AG08395 (cell line): ENCODE measurements at places on chromosomes 11 and 22.
A peak's percentile ranks its signal among the peaks of the same experiment; 100 is the strongest.

DNA sequence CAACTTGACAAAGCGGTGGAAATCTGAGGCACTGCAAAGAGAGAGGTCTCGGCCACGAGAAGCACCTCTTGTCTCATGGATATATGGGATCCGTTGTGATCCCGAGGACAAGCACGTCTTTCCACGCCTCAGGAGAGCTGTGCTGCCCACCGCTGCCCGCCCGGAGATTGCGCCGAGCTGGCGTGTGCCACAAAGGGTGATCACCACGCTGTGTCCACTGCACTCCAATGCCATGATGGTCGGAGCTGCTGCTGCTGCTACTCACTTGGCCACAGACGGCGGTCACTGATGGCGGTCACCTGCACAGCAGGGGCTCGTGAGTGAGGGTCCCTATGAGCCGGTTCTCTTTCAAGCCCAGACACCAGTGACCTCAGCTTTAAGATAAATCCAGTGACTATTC lies 51.1 kb downstream of the SHANK2 start:
- DNase-seq = no peak

GRCh38 chr11:12741671-12742216 lies 67.5 kb downstream of the TEAD1 start:
- no peak for DNase-seq

DNA sequence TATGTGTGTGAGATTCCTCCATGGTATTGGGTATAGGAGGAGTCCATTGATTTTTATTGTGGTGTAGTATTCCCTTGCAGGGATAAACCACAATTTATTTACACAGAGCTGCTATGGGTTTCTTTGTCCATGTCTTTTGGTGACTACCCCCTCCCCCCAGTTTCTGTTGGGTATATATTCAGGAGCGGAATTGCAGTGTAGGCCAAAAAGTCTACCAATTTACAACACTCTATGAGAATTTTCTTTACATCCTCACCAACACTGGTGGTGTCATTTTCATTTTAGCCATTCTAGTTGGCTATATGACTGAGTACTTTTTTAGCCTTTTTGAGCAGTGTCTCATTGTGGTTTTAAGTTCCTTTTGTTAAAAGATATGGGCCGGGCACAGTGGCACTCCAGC lies 55.2 kb upstream of the ATXN10 start:
- no peak for DNase-seq

- no peak for DNase-seq
Measured at GRCh38 chr11:72548463-72548862, 114.1 kb upstream of the CLPB start.

- peak; percentile 65 for DNase-seq
Measured at GRCh38 chr22:42269432-42270175, 849 bp downstream of the TCF20 start.

DNA sequence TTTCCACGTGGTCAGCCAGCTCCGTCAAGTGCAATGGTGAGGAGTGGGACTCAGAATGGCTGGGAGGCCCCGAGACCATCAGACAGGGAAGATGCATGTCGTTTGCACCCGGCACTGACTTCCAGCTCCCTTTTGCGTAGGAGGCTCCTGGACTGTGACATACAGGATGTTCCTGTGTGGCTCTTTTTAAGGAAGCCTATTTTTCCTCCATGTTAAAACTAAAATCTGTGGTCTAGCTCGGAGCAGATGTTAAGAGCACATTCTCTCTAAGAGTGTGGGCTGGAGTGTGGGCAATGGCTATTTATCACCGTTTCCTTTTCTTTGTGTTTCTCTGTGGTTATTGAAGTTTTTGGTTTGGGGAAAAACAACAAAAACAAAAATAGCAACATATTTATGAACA lies 40.9 kb upstream of the AMPD3 start:
- no peak for DNase-seq

GRCh38 chr11:12815931-12816494 lies 141.8 kb downstream of the TEAD1 start:
- no peak for DNase-seq

DNA sequence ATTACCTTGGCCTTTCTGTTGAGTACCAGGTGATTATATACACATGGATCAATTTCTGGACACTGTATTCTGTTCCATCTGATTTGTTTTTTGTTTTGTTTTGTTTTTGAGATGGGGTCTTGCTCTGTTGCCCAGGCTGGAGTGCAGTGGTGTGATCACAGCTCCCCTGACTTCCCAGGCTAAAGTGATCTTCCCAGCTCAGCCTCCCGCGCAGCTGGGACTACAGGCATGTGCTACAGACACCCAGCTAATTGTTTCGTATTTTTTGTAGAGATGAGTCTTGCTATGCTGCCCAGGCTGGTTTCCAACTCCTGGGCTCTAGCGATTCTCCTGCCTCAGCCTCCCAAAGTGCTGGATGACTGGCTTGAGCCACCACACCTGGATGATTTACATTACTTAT lies 19.0 kb downstream of the TCIRG1 start:
- DNase-seq = no peak

DNA sequence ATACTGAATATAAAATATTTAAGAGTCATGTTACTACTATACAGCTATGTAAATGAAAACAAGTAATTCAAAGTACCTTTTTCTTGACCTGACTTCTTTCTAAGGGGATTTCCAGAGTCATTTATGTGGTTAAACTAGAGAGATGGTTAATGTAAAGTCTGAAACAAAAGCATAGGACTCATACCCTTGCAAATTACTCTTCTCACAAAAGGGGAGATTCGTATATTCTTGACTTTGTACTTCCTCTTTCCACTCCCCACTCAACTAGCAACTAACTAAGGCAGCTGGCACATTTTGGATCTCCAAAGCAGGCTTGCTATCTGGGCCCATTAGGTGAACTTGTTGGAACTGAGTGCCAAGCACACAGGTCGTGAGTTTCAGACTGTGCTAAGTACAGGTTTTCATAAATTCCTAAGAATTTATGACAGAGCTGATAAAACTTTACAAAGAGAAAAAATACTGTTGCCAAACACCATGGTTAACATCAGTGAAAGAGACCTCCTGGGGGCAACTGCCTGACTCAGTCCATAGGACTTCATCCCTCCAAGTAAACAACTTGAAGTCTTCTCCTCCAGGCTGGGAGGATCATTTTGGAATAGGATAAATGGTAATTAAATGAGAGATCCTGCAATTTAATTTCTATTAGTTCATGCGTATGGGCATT lies 77.0 kb upstream of the DDI1 start:
- DNase-seq = peak; percentile 24

DNA sequence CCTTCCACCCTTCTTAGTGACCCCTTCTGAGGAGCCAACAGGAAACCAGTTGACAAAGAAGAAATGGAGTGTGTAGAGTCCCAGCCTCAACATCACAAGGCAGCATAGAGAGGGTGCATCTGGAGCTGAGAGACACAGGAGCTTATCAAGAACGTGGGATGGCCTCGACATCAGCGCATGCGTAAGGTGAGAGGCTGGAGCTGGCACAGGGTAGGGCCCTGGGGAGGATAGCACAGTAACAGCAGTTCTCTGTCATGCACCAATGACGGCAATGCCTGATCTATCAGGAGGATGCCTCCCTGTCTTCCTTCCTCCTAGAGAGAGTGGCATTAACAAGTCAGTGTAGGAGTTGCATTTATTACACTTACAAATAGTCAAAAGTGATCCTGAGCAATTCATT lies 426.1 kb downstream of the NTM start:
- DNase-seq = no peak

DNA sequence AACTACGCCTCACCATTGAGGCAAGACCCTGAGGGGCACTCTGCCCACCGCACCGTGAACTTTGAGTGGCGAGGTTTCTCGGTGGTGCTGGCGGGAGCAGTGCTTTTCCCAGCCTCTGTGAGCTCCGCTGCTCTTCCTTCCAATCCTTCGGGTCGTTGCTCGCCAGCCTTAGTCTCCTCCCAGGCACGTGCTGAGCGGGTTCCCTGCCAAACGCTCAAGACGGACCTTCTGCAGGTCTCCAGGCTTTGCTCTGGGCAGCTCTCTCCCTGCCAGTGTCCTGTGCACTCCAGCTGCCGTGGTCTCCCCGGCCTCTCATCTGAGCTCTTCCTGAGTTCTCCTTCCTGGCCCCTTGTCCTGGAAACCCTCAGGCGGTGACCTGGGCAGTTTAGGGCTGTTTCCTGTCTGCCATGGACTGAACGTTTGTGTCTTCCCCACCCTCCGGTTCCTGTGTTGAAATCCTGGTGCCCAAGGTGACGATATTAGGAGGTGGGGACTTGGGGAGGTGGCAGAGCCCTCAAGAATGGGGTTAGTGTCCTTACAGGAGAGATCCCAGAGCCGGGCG lies 11.2 kb upstream of the MUC6 start:
- no peak for DNase-seq

- DNase-seq = no peak
Measured at GRCh38 chr22:37331856-37332536, 49.7 kb downstream of the CYTH4 start.

DNA sequence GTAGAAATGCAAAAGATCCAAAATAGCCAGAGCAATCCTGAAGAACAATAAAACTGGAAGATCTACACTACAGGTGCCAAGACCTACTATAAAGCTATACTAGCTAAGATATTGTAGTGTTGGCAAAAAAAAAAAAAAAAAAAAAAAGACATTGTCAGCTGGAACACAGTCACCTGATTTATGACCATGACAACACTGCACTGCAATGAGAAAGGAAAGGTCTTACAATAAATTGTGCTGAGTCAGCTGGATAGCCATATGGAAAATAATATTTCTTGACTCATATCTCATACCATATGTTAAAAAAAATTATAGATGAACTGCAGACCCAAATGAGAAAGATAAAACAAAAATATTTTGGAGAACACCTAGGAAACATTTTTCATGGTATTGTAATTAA lies 3.1 kb upstream of the PANX3 start:
- DNase-seq = no peak

DNA sequence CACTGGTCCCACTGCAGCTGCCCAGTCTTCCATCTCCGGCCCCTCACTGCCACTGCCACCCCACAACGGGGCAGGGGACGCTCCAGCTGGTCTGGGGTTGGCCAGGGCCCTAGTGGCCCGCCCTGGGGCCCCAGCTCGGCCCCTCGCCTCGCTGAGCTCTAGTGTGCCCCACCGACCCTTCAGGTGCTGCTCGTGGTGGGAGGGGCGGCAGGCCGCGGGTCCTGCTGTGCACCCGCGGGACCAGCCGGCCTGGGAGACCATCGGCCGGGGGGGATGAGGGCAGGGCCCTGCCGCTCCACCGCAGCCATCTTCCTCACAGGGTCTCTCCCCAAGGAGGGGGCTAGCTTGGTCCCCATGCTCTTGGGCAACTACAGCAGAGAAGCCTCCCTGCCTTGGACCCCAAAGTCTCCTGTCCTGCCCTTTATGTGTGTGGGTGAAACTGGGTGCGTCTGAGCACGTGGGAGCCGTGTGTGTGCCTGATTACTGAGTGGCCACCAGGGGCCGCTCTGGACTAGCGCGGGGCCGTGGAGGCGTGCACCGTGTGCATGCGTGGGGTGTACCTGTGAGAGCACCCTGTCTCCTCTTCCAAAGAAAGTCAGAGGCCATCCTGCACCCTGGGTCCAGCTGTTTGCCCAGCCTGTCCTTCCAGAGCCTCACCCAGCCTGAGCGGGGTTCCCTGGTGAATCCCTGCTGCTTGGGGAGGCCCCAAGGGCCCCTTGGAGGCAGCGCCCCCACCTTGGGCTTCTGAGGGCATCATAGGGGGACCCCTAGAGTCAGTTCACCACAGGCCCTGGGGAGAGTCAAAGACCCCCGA lies 6.0 kb upstream of the ACR start:
- peak; percentile 80 for DNase-seq

GRCh38 chr11:17915500-17916143 lies 97.2 kb downstream of the SERGEF start:
- no peak for DNase-seq

DNA sequence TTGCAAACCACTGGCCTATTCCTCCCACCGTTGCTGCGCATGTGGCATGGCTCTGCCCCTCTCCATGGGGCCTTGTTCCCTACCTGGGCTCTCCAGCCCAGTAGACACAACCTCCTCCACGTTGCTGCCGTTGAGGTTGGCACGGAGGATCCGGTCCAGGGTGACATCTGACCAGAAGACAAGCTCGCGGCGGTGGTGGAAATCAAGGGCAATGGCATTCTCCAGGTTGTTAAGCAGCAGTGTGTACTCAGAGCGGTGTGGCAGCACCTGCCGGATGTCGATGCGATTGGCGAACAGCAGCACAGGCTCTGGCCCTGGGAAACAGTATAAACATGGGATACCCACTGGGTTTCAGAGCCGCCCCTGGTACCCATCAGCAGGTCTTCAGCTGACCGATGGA lies 23.8 kb downstream of the LRP4 start:
- no peak for DNase-seq

- no peak for DNase-seq
Measured at GRCh38 chr11:12801976-12802375, 127.8 kb downstream of the TEAD1 start.

GRCh38 chr11:18736590-18737148 lies 10.7 kb upstream of the IGSF22 start:
- no peak for DNase-seq

GRCh38 chr22:37454857-37455686 lies 27.8 kb upstream of the ELFN2 start:
- peak; percentile 65 for DNase-seq

DNA sequence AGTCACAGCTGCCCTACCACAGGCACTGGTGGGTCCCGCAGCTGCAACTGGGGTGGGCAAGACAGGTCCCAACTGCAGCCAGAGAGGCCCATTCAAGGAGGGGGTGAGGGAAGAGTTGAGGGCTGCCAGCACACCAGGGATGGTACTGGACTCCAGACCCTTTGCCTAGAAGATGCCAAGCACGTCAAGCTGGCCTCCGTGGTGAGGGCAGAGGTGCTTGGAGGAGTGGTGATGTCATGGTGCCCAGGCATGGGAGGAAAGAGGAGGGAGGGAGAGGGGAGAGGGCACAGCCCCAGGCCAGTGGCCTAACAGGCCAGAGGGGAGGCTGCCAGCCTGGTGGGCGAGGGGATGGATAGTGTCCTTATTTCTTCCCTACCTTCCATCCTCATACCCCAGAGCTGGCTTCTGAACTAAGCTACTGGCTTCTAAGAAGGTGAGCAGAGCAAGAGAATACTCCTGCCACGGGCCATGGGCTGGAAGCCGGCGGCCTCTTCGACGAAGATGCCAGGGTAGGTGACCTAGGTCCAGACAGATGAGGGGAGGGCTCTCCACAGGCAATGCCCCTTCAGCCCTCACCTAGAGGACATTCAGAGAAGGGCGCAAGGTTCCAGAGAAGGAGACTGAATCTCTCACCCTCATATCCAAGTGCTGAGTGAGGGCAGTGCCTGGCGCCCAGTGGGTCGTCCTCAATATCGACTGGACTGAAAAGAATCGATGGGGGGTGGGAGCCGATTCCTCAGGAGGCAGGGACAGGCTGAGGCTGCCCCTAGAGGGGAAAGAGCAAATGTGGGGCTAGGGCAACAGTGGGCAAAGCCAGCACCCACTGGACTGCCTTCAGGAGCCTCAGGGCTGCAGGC lies 1.8 kb downstream of the SYT7 start:
- no peak for DNase-seq

DNA sequence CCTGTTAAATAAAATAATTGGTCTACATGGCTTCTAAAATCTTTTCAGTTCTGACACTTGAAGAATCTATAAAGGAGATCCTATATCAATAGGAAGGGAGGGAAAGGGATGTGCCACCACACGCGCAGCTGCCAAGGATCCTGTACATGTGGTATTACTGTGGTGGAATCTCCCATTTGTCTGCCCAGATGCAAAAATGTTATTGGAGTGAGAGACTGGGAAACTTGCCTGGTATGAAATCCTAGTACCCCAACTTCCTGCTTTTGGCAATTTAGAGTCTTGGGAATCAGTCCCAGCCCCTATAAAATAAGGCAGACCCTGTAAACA lies 81.9 kb upstream of the PICALM start:
- DNase-seq = peak; percentile 22
